ENCODE measurements at places on chromosomes 11 and 22.

DNA sequence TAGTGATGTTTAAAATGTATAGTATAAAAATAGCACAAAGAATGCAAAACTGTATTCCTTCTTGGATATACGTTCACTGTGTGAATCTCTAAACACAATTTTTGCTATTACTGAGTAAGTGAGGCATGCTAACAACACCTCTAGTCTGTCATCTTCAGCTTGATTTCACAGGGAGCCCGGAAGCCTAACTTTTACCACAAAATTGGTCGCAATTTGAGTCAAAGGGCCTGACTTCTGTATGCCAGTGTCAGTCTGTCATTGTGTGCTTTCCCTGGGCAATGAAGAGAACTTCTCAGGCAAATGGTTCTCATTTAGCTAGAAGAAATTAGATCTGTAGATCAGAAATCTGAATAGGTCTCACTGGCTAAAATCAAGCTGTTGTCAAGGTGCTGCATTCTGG, 1059.5 kb downstream of the FAM181B start:
- DNase-seq = no peak

DNA sequence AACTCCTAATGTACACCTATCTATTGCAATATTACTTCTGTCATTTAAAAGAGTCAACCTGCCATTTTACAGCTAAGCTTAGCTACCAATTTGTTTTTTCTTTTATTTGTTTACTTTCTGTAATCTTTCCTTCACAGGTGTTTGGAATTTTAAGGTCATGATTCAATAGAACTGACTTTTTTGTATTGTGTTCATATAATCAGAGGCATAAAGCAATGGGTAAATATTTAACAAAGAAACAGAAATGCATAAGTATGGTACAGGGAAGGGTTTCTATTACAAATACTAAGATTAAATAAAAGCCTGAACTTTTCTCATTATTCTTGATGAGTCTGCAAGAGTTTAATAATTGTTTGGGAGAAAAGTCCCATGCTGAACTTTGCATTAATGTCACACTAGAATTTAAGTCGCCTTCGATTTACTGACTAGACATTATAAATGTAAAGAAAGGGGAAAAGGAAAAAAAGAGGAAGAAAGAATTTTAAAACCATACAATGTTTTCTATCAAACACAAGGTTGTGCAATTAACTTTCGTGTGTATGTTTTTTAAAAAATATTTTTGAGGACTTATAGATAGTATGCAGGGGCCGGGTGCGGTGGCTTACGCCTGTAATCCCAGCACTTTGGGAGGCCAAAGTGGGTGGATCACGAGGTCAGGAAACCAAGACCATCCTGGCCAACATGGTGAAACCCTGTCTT, 35.0 kb upstream of the HIPK3 start:
- no peak for DNase-seq

DNA sequence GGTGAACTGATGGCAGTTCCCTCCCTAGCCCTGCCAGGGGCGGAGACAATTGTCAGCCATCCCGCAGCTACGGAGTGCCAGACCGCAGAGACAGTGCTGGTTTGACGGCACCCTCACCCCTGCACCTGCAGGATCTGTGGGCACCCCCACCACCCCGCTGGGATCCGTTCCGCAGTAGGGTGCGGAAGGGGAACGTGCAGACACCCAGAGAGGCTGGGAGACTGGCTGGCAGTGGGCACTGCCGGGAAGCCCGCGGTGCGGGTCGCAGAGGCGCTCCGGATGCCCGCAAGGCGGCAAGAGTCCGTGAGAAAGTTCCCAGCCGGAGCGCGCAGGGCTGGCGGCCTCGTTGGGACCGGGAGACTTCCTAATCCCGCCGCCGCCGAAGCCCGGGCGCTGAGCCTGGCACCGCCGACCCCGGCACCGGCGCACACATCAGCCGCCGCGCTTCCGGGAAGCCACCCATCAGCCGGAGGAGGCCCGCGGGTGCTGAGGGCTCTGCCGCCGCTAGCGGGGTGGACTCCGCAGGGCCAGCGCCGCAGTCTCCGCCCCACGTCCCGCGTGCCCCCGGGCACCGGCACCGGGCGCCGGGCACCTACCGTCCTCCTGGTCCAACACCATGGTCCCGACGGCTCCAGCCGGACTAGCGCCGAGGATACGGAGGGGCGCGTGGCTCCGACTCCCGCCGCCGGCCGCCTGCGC, 4.3 kb upstream of the LMO1 start:
- peak; percentile 67 for DNase-seq

DNA sequence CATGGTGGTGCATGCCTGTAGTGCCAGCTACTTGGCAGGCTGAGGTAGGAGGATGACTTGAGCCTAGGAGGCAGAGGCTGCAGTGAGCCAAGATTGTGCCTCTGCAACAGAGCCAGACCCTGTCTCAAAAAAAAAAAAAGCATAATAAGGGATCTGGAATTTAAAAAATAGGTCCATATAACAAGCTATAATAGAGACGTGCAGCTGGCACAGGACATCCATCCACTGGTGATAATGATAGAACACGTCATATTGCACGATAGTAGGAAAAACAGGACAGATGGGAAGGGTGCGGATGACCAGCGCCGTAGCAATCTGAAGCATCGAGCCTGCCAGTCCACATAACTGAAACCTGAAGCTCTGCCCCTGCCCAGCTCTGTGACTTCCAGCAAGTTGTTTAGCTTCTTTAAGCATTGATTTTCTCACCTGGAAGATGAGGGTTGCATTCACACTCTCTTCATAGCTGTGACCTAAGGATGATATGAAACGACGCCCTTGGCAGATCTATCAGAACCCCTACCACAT, 60.3 kb upstream of the PRODH start:
- no peak for DNase-seq

DNA sequence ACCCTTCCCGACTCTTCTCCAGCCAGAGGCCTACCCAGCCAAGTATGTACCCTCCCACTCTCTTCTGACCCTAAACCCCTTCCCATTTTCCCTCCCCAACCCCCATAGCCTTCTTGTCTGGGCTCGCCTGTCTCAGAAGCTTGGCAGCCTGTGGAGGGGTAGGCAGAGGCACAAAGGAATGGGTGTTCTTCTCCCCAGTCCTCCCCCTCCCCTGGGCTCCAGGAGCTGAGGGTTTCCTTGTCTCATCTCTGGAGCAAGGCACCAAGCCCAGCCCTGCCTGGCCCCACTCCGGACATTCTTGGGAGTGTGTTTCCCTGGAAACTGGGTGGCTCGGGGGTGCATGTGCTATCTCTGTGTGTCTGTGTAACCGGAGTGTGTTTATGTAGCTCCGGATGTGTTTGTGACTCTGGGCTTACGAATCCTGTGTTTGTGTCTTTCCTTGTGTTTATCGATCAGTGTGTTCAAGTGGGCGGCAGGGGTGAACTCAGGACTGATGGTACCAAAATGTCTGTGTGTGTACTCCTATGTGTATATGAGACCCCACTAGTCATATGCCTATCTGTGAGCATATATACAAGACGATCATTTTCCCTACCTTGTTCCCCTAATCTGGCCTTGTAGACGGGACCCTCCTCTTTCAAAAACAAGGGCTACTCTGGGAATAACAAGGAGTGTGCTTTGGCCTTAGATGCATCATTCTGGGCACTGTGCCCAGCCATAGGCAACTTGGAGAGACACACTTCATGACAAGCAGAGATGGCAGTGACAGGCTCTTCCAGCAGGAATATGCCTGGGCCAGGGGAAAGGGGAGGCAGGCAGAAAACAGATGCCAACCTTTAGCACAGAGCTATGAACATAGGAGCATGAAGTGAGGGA, 10.9 kb downstream of the PHLDB1 start:
- no peak for DNase-seq
